ENCODE measurements at places on chromosomes 1 and 21.

DNA sequence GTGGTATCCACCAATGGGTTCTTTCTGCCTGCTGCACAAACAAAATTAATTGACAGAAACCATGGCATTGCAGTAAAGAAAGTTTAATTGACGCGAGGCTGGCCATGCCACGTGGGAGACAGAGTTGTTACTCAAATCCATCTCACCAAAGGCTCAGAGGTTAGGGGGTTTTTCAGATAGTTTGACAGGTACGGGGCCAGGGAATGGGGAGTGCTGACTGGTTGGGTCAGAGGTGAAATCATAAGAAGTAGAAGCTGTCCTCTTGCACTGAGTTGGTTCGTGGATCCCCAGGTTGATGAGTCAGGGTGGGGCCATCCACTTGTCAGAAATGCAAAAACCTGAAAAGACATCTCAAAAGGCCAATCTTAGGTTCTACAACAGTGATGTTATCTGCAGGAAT is 941 bp upstream of the TBCE start:
- no peak for DNase-seq

GRCh38 chr1:246012341-246012740 is 494.7 kb downstream of the SMYD3 start:
- peak; percentile 65 for DNase-seq

DNA sequence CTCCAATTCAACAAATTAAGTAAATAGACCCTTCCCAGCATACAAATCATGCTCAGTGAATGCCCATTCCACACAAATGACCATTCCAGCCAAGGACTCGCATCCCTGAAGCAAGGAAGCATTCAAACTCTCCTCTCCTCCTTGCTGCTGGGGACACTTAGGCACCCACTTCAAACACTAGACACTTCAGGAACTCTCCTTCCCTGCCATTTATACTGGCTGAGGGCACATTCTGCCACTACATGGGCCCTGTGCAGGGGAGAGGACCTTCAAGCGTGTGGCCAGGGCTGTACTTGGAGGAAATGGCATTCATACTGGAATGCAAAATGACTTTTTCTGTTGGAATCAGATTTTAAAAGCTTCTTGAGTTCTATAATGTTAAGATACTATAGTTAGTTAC is 22.3 kb downstream of the GJA5 start:
- no peak for DNase-seq

- DNase-seq: no peak
Measured at GRCh38 chr1:115409094-115410015, 71.3 kb upstream of the NGF start.

GRCh38 chr21:46594276-46594675 is 10.6 kb downstream of the S100B start:
- DNase-seq: no peak

DNA sequence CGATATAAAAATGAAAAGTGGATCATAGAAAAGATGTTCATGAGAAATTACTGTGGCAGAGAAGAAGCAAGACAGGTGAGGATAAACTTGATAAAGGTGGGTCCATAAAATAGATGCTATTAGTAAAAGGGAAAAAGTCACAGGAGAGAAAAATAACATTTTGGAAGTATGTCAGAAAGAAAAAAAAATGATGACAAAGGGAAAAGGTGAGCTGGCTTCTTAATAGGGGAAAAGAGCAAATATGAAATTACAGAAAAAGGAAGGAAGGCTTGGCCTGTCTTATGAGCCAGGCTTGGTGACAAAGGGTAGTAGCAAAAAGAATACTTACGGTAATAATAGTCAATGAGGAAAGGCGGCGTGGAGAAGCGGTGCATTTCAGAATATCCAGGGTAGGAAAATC is 386.1 kb downstream of the RWDD3 start:
- DNase-seq: no peak

- no peak for DNase-seq
Measured at GRCh38 chr1:30302858-30303257, 420.5 kb downstream of the MATN1 start.

- DNase-seq: no peak
Measured at GRCh38 chr1:17342014-17342441, 30.0 kb upstream of the PADI6 start.

GRCh38 chr1:244075247-244075722 is 24.2 kb downstream of the ZBTB18 start:
- DNase-seq: no peak

DNA sequence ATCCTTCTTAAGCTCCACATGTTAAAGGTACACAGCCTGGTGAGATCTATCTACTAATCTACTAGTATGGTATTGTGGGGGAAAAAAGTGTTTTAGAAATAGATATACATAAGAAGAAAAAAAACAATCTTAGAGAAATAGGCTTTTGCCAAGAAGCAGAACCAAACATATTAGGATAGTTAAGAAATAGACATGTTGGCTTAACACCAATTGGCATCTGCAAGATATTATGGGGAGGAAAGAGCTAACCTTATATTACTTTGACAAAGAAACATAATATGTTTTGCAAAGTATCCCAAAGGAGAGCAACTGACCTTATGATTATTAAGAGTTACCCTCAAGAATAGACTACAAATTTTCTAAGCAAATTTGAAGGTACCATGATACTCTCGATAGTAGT is 202.9 kb downstream of the BRINP3 start:
- DNase-seq: no peak

GRCh38 chr1:55275151-55275748 is 60.1 kb upstream of the USP24 start:
- DNase-seq: peak; percentile 55

- no peak for DNase-seq
Measured at GRCh38 chr1:167722870-167723251, 1.1 kb downstream of the MPZL1 start.

GRCh38 chr1:38656726-38657125 is 202.8 kb downstream of the RRAGC start:
- no peak for DNase-seq

- DNase-seq: peak; percentile 84
Measured at GRCh38 chr1:197320991-197321531, 53.0 kb downstream of the CRB1 start.

DNA sequence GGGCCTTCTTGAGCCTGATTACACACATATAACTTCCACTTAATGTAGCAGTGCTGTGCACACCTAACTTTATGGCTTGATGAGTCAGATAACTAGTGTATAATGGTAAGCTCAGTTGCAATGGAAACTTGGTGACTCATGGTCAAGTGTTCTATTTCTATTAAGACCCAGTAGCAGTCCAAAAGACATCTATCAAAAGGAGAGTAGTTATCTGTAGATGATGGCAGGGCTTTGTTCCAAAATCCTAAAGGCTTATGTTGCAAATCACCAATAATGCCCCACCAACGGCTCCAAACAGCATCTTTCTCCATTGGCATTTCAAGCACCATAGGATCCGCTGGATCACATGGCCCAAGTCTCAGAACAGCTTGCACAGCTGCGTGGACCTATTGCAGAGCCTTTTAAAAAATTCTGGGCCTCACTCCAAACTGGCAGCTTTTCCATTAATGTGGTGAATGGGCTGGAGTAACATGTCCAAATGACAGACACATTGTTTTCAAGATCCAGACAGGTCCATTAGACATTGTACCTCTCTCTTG is 566.8 kb upstream of the USP24 start:
- DNase-seq: peak; percentile 95

GRCh38 chr1:212207822-212208520 is 77.2 kb upstream of the PPP2R5A start:
- no peak for DNase-seq

DNA sequence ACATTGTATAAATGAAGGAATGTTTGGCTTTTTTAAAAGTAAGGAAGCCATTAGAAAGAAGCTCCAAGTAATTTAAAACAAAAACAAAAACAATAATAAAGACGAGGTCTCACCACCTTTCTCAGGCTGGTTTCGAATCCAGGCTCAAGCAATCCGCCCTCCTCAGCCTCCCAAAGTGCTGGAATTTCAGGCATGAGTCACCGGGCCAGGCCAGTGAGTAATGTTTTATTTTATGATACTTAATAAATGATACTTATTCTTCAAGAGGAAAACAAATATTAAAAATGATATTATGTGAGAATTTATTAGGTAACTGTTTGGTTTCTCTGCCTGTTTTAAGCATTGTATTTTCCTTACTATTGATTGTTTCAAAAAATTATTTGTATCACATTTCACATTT is 201.4 kb upstream of the BRINP3 start:
- peak; percentile 34 for DNase-seq

GRCh38 chr1:224678168-224678567 is 62.1 kb downstream of the CNIH3 start:
- no peak for DNase-seq

All from fibroblast of lung (primary cell).